ENCODE measurements at places on chromosomes 2 and 18. TPM values are rescaled to one million over a fixed set of nuclear protein-coding genes. Genes with fewer than 3 reads are reported as not detected.

GRCh38 chr2:100077456-100077855, 64.9 kb downstream of the AFF3 start:
- no peak for DNase-seq

DNA sequence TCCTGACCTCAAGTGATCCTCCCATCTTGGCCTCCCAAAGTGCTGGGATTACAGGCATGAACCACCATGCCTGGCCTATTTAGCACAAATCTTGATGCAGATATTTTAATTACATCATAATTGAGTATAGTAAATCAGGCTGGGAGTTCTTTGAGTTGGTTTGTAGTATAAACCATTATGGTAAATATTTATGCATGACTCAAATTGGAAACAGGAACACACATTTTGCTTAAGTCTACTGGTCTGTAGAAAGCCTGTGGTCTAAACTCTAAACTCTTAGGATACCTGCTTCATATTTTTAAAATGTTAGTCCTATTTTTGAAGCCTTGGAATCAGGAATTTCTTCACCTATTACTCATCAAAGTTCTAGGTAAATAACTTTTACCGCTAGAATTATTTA, 16.8 kb downstream of the ASXL3 start:
- no peak for DNase-seq

GRCh38 chr18:64402636-64403035, 253.7 kb upstream of the LINC00305 start:
- no peak for DNase-seq

- DNase-seq = no peak
These were observed 52.6 kb upstream of the HS6ST1 start for GRCh38 chr2:128371248-128371630.

DNA sequence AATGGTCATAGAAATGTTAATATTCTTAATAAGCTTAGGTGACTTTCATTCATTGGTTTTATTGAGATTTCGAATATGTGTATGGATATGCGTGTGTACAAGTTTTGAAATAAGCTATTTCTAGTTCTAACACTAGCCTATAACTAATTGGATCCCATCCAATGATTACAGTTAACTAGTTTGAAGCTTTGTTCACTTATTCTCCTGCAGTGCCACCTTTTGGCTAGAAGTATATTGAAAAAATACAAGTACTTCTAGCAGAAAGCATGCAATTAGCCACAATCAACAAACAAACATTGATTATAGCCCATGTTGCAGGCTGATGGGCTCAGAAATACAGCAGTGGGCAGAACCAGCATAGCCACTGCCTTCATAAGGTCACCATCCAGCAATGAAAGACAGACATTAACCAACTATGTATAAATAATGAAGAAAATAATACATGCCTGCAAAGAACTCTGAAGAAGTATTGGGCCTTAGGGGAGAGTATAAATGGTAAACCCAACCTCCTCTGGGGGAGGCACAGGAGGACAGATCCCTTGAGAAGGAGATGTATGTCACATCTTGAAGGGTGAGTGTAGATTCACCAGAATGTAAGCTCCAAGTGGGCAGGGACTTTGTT, 5.1 kb upstream of the PIEZO2 start:
- DNase-seq = no peak

- no peak for DNase-seq
These were observed 41.7 kb upstream of the IMP4 start for GRCh38 chr2:130300970-130301348.

GRCh38 chr2:65349863-65350262, 82.5 kb downstream of the SPRED2 start:
- DNase-seq = peak; percentile 60

DNA sequence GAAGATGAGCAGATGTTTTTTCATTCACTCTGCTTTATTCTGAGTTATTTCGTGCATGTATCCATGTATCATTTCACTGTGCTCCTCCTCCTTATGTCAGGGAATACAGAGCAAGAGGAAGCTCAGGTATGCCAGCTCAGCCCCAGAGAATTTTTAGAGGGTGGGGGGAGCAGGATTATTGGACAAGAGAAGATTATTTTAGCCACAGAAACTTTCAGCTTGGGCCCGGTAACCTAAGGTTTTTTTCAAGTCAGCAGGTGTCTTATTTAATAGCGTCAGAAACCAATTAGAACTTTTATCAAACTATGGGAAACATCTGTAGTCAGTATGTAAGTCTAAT, 232.9 kb upstream of the SIX3 start:
- DNase-seq = peak; percentile 9

- no peak for DNase-seq
These were observed 119.3 kb upstream of the MSH2 start for GRCh38 chr2:47283659-47284058.

GRCh38 chr2:39546409-39546808, 109.3 kb upstream of the MAP4K3 start:
- DNase-seq = no peak

- no peak for DNase-seq
These were observed 70.4 kb downstream of the FECH start for GRCh38 chr18:57516056-57516455.

GRCh38 chr2:45982096-45982495, 315.1 kb upstream of the EPAS1 start:
- no peak for DNase-seq

GRCh38 chr18:48452861-48453323, 43.7 kb upstream of the ZBTB7C start:
- DNase-seq = no peak

DNA sequence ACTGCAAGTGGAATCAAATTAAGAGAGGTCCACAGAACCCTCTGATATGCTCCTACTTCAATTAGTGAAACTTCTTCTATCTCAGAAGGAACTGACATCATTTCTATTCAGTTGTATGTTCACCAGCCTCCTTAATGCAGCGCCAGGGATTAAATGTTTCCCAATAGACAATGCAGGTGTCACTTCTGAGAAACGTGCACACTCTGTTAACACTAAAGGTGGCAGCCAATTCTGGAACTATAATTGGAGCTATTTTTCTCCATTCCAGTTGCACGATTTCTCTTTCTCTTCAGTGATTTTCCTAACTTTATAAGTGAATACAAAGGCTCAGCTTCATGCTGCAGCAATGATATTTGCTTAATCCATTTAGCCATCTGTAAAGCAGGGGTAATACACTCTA, 821.9 kb downstream of the TDRD15 start:
- no peak for DNase-seq

DNA sequence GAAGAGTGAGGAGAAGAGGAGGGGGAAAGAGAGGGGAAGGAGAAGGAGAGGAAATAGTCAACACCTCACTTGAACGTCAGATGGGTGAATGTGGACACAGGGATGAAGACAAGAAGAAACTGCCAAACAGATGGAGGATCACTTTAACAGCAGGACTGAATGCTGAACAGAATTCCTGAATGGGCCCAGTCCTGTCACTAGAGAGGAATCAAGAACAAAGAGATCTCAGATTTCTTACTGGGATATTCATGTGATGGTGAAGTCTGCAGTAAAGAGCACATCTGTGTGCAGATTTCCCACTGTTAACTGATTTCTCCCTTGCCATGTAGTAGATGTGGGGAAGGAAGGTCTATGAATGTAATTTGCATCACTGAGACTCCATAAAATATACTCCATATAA, 135.4 kb downstream of the L3MBTL4 start:
- DNase-seq = no peak

GRCh38 chr2:60410456-60411146, 142.9 kb downstream of the BCL11A start:
- DNase-seq = no peak

- DNase-seq = no peak
These were observed 95.0 kb downstream of the HDAC4 start for GRCh38 chr2:239305771-239306170.

- DNase-seq = no peak
These were observed 212.9 kb downstream of the FAM210A start for GRCh38 chr18:13513481-13513880.

EML6 gene
- total RNA-seq = 1.8 TPM

HOXD8 gene
- 8.9 TPM for total RNA-seq

SPAG16 gene
- 15.4 TPM for total RNA-seq

LHCGR gene
- total RNA-seq = not detected

ALK gene
- 0.06 TPM for total RNA-seq

QPCT gene
- total RNA-seq = 0.26 TPM

SGO2 gene
- 14.3 TPM for total RNA-seq

MC2R gene
- not detected for total RNA-seq

GPR35 gene
- not detected for total RNA-seq

Measured in HT1080 (cell line).